ENCODE measurements at places on chromosomes 7 and 10.

DNA sequence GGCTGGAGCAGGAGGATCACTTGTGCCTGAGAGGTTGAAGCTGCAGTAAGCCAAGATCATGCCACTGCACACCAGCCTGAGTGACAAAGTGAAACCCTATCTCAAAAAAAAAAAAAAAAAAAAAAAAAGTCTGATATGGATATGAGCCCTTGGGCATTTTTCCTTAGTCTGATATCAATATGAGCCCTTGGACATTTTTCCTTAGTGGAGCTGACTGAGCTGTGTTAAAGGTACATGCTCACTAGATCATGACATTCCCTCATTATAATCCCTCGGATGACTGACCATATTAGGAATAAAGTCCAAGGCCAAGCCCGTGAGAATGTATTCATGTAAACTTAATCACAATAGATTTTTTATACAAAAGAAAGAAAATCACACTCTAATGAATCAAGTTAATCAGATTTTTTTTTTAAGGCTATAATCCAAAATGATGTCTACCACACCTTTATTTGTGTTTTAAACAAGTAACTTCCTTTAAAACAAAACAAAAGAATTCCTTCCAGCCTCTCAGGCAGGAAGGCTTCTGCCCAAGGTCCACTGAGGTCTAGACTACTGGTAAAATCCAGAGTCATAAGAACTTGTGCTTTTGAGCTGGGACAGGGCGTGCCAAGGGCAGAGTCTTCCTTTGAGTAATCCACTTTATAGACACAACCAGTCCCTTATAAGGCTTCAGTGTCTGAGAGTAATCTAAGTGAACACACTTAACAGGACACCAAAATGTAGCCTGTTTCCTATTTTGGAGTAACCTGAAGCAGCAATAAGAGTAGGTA lies 5.5 kb downstream of the PPA1 start:
- no peak for DNase-seq

DNA sequence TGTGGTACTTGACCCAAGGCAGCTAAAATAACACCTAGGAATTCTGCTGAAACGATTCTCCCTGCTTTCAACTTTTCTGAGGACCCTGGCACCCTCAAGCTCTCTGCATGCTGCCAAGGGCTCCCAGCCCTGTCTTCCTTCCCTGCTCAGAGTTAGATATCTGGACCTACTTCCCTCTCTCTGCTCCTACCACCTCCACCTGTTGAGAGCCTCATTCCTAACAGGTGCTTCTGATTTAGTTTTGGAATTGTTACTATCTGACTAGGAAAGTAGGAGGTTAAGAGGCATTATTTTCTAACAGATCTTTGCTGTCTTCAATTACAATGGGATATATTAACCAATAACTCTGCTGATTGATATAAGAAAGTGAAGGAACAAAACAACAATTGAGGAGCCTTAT lies 253.8 kb downstream of the FZD1 start:
- DNase-seq: no peak

- DNase-seq: no peak
Measured at GRCh38 chr7:116356333-116356965, 143.1 kb upstream of the CAV2 start.

DNA sequence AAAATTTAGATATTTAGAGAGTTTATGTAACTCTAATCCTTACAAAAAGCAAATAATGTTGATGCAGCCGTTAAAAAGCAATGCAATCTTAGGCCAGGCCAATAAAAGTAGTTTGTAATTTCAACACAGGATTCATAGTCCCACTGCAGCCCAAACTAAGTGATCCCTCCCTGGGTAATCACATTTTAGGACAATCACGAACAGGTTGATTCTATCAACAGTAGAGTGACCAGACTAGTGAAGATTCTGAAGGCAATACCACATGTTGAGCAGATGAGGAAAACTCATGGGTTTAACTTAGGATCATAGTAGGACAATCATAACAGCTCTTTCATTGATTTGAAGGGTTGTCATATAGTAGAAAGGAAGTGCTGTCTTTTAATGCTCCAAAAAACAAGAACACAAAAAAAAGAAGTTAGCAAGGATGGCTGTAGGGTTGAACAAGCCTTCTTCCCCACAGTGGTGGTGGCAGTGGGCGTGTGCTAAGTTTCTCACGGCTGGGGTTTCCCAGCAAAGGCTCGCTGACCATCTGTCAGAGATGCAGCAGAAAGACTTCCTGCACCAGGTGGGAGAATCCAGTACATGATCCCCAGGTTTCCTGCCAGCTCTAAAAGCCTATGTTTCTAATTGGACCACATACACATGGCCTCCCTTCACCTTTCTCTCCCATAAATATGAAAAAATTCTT lies 212.2 kb downstream of the CHRM2 start:
- DNase-seq: no peak

DNA sequence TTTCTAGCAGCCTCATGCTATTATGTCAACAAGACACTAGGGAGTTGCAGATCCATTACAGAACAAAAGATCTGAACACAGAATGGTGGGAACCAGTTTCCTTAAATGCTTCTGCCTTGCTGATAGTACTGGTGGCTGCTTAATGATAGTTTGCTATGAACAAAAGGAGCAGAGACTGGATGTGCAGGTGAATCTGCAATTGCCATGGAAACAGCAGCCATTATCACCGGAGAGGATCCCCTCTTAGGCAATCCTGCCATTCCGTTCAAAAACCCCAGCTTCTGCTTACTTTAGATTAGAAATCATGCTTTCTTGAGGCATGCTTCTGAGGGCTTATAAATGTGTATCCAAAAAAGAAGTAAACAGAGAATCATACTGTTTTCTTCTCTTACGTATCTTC lies 80.0 kb upstream of the PRKAR2B start:
- DNase-seq: peak; percentile 96

DNA sequence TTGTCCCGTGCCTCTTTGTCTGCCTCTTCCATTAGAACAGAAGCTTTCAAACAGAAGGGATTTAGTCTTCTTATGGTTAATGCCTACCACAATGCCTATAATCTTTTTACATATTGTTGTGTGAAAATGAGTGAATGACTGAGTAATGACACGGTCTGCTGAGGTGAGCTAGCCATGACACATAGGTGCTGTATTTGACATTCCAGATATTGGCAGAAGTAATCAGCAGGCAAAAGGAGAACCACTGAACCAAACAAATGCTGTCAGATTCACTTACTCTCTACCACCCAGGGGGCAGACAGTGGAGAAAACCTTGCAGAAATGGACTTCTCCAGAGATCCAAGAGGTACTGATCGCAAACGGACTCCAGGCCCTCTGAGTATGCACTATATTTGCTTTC lies 377.2 kb upstream of the VWC2 start:
- no peak for DNase-seq

- DNase-seq: peak; percentile 96
Measured at GRCh38 chr10:77442699-77443189, 194.9 kb downstream of the KCNMA1 start.

DNA sequence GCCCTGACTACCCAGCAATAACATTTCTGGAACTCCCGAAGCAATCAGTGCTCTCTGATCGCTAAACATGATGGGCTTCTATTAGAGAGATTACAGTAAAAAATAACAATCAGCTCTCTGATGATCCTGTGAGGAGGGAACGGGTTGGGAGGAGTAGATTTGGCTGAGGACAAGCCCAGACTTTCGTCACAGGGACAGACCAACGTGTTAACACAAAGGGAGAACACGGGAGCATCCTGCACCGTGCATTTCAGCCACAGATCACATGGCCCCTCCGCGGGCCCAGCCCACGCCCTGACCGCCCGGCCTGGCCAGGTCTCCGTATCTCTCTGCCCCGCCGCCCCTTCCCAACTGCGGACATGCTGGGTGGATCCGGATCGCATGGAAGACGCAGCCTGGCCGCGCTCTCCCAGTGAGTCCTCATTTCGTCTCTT lies 95.0 kb upstream of the AGBL3 start:
- no peak for DNase-seq

- DNase-seq: no peak
Measured at GRCh38 chr7:12397671-12398070, 6.0 kb downstream of the VWDE start.

DNA sequence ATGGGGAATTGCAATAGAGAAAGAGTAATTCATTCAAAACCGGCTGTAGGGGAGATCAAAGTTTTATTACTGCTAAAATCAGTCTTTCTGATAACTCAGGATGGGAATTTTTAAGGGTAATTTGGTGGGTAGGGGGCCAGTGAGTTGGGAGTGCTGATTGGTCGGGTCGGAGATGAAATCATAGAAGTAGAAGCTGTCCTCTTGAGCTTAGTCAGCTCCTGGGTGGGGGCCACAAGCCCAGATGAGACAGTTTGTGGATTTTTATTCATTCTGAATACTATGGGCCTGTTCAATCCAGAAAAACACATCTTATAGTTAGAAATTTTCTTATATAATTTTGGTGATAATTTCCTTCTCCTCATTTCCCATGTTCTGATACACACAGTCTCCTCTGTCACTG lies 25.4 kb downstream of the CALD1 start:
- DNase-seq: no peak

DNA sequence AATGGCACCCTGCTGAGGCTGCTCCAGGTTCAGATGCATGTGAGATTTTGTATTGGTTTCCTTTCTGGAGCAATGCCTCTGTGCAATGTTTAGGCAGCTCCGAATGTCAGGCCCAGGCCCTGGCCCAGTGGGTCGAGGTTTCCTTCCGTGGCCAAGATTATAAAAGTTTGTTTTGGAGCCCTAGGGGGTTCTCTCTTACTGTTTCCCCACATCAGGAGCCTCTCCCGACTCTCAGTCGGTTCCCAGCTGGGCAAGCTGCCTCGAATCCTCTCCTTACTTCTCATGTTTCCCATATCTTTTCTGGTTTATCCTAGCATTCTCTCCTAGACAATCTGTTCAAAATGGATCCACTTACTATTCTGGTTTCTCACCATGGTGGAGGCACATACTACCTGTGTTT lies 11.0 kb downstream of the TMEM140 start:
- DNase-seq: no peak

- DNase-seq: peak; percentile 16
Measured at GRCh38 chr7:93651603-93652159, 77.2 kb upstream of the CALCR start.
